ENCODE measurements at places on chromosomes 11 and 22.

DNA sequence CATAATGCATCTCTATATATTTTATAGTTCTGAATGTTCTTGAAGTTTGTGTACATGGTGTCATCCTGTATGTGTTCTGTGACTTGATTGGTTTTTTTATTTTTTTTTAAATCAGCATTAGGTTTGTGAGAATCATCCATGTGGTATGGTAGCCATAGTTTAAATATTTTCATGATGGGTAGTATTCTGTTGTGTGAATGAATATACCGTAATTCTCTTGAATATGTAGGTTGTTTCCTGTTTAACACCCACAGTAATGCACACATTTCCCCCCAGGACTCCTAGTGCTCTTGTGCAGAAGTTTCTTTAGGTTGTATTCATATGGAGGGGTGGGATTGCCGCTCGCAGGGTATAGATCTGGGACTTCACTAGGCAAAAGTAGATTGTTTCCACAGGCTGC is 2.0 kb downstream of the PACS1 start:
- DNase-seq, result no peak

- no peak for DNase-seq
Measured at GRCh38 chr11:68255526-68255925, 16.2 kb downstream of the C11orf24 start.

- no peak for DNase-seq
Measured at GRCh38 chr11:126352934-126353801, 2.3 kb upstream of the ST3GAL4 start.

GRCh38 chr22:21009638-21010425 is 5.1 kb upstream of the P2RX6 start:
- DNase-seq, result no peak

DNA sequence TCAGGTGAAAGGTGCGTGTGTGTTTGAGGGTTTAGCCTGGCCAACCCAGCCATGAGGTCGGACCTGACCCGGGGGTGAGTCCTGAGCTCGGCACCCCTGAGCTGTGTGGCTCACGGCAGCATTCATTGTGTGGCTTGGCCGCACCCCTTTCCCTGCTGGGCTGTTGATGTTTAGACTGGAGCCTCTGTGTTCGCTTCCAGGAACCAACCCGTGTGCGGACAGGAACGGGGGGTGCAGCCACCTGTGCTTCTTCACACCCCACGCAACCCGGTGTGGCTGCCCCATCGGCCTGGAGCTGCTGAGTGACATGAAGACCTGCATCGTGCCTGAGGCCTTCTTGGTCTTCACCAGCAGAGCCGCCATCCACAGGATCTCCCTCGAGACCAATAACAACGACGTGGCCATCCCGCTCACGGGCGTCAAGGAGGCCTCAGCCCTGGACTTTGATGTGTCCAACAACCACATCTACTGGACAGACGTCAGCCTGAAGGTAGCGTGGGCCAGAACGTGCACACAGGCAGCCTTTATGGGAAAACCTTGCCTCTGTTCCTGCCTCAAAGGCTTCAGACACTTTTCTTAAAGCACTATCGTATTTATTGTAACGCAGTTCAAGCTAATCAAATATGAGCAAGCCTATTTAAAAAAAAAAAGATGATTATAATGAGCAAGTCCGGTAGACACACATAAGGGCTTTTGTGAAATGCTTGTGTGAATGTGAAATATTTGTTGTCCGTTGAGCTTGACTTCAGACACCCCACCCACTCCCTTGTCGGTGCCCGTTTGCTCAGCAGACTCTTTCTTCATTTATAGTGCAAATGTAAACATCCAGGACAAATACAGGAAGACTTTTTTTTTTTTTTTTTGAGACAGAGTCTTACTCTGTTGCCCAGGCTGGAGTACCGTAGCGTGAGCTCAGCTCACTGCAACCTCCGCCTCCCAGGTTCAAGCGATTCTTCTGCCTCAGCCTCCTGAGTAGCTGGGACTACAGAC is 53.9 kb upstream of the PPP6R3 start:
- no peak for DNase-seq

GRCh38 chr11:73306069-73306841 is 1.8 kb upstream of the ARHGEF17 start:
- no peak for DNase-seq

DNA sequence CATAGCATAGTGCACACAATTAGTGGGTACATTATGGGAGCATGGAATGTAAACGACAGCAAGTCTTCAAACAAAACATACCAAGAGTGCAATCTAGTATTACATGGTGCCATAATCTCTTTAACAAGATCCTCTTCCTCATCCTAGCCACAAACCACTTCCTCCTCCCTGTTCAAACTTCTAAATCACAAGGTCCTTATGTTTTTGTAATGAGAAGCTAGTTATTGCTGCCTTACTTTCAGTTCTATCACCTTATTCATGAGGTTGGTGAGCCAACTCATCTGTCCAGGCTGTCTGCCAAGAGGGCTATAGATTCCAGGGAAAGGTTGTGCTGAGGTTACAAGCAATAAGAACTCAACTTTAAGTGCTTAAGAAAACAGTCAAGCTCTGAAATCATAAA is 195.4 kb upstream of the ARHGAP20 start:
- no peak for DNase-seq

DNA sequence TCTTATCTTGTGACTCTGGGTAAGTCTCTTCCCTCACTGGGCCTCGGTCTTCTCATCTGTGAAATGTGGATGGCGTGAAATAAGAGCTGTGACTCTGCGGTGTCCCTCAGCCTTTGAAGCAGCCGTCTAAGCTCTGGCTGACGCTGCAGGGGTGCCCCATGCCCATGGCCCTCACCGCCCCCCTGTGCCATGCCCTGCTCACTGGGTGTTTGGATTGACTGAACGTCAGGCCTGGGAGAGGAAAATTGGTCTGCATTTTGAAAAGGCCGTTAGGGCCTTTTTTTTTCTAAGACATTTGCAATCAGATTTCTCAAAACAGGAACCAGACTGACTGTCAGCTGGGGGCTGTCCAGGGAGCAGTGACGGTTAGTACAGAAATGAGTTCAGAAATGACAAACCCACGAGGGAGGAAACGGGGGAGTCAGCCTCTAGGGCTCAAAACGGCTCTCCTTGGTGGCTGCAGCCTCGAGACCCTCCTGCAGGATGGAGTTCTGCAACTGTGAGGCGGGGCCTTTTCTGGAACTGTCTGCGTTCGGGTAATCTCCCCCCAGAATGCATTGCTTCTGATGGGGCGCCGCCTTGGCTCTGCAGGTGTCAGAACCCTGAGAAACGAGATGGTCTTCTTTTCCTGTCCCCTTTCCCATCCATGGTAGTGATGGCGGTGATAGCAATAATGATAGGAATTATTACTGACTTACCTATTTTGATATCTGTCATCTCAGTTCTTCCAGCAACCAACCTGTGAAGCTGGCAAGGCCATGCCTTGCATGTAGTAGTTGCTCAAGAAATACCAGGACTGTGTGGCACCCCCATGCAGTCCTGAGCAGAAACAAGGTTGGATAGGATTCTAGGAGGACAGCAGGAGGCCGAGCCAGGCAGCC is 2.0 kb downstream of the GRK2 start:
- DNase-seq, result peak; percentile 69

DNA sequence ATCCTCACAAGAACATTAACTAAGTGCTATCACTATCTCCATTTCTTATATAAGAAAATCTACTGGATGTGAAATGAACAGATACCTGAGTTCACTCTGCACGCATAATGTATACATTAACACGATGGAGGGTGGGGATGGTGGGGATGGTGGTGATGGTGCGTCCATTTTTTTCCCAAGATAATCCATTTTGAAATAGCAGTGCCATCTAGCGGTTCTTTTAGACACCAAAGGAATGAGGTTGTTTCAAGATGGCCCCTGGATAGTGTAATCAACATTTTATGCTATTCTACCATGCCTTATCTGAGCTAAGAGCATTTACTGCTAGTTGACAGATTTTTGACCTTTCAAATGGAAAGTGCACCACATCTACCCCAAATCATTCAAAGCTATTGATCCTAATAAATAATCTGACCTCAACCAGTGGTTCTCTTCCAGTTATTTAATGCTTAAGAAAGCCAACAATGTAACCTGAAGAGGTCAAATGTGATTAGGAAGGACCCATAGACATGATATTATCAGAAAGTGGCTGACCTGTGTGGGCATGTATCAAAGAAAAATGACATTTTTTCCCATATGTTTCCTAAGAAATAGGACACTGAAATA is 714.7 kb upstream of the TENM4 start:
- DNase-seq, result no peak

- no peak for DNase-seq
Measured at GRCh38 chr11:64358536-64358906, 441 bp upstream of the RPS6KA4 start.

Data from stimulated activated CD4-positive, alpha-beta T cell treated with anti-CD3 and anti-CD28 coated beads, Interleukin-1b, Interleukin-23, amount 100 ng/mL, for 24 hours (primary cell).